ENCODE measurements at places on chromosomes 2 and 18. TPM values are rescaled to one million over a fixed set of nuclear protein-coding genes. Genes with fewer than 3 reads are reported as not detected.

The MRPL19 gene
- 46.5 TPM for total RNA-seq

The RNF152 gene
- not detected for total RNA-seq

The MARCO gene
- not detected for total RNA-seq

The RNF125 gene
- 0.15 TPM for total RNA-seq

The ITPRIPL1 gene
- not detected for total RNA-seq

The TCF23 gene
- not detected for total RNA-seq

The POTEC gene
- total RNA-seq: not detected

The CLIP4 gene
- total RNA-seq: 107 TPM

The KCNK3 gene
- total RNA-seq: not detected

The PLGLB2 gene
- total RNA-seq: 1.9 TPM

The WBP1 gene
- 68.0 TPM for total RNA-seq

The IL1RN gene
- total RNA-seq: 5.0 TPM

The ABCB11 gene
- not detected for total RNA-seq

The SCYGR8 gene
- total RNA-seq: not detected

The PPP1R1C gene
- 27.5 TPM for total RNA-seq

The UGT1A3 gene
- 67.1 TPM for total RNA-seq

The CCDC178 gene
- total RNA-seq: not detected

The NOL4 gene
- total RNA-seq: not detected

The KLF11 gene
- total RNA-seq: 10.9 TPM

The ETAA1 gene
- total RNA-seq: 17.1 TPM

The TMEM17 gene
- 7.6 TPM for total RNA-seq

The HOXD1 gene
- total RNA-seq: not detected

The ABCG5 gene
- not detected for total RNA-seq

The SLC38A11 gene
- total RNA-seq: not detected

The TUBB8B gene
- total RNA-seq: not detected

The CYS1 gene
- 0.43 TPM for total RNA-seq

The PTPN4 gene
- total RNA-seq: 46.6 TPM

The IL18R1 gene
- total RNA-seq: 3.4 TPM

The HSBP1L1 gene
- total RNA-seq: 41.5 TPM

The ZNF513 gene
- 4.5 TPM for total RNA-seq

The MFSD2B gene
- 1.1 TPM for total RNA-seq

The DNER gene
- 0.28 TPM for total RNA-seq

The ANKRD30B gene
- total RNA-seq: not detected

The DSG2 gene
- 66.0 TPM for total RNA-seq

The C2orf80 gene
- total RNA-seq: not detected

The CDH2 gene
- 8.5 TPM for total RNA-seq

The COL4A4 gene
- total RNA-seq: 6.0 TPM

The FAP gene
- total RNA-seq: not detected

The GCG gene
- not detected for total RNA-seq

The CD8B2 gene
- total RNA-seq: not detected

The COL4A3 gene
- total RNA-seq: 2.2 TPM

The VIT gene
- not detected for total RNA-seq

The FN1 gene
- total RNA-seq: 42.5 TPM

The PAIP2B gene
- 6.1 TPM for total RNA-seq

The IER3IP1 gene
- 9.1 TPM for total RNA-seq

The HMSD gene
- not detected for total RNA-seq

The IL1RL1 gene
- 0.55 TPM for total RNA-seq

The TTC31 gene
- total RNA-seq: 20.1 TPM

The AGAP1 gene
- total RNA-seq: 91.4 TPM

The LRPPRC gene
- total RNA-seq: 133 TPM

All from PC-9 (cell line).